NCI-H1436 treated with DMSO at 0.1 percent for 48 hours (cell line): ENCODE measurements at places on chromosomes 6 and 20.
A peak's percentile ranks its signal among the peaks of the same experiment; 100 is the strongest.

- no peak for DNase-seq
These were observed 23.6 kb downstream of the SMOC2 start for GRCh38 chr6:168464546-168464945.

DNA sequence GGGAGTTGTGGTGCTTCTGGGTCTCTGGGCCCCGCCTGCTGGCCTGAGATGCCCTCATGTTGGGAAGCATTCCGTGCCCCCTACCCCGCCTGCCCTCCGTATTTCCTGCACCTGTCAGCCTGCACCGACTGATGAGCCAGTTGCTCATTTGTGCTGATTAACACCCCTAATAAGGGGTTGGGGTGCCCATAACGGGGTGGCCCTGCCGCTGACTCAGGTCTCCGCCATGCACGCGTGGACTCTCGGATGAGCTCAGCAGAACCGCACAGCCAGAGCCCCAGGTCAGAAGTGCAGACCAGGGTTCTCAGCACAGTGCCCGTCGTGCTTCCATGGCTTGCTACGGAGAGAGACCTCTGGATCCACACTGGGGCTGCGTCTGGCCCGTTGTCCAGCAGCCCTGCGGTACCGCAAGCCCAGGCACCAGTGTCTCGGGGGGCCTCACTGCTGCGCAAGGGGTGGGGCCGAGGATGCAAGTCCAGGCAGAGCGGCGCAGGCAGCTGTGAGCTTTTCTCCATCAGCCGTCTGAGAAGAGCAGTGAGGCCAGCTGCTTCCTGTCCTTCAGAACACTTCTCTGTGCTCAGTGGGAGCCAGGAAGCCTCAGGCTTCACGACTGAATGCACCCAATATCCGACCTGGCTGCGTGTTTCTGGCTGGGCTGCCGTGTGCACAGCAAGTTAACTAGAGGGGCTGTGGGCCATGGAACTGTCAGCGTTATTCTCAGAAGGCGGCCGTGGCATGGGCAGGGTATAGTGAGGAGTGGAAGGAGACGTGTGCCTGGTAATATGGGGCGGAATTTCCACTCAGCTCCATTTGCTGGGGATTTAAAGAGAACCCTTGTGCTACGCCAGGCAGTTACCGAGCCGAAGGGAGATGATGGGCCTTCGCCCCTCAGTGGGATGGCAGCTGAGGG, 18.6 kb downstream of the MTG2 start:
- no peak for DNase-seq

DNA sequence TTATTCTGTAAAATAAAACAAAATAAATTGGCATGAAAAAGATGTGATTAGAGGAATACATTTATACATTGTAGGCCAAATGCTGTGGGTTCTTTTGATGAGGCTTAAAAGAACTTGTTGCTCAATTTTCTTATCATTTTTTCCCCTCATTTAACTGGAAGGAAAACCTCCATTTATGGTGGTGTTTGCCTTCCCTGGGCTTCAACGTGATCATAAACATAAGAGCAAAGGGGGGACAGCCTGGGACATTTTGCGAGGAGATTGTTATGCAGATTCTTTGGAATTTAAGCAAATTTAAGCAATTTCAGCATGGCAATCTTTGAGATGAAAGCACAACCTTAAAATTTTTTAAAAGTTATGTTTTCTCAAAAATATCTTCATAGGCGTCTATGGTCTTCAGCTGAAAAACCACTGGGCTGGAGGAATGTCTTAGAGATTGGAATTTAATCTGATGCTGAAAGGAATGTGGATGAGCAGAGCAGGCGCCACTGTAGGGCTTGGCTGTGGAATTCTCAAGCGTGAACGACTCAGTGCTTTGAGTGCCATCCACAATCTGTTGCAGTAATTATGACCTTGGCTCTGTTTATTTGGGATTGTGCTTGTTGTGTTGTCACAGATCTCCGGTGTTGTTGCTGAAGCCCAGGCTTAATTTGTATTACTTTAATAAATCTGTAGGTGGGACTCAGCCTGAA, 149.4 kb upstream of the MLIP start:
- DNase-seq = no peak

GRCh38 chr6:11196511-11197174, 35.8 kb downstream of the NEDD9 start:
- no peak for DNase-seq

GRCh38 chr20:24823989-24824693, 124.9 kb upstream of the CST7 start:
- DNase-seq = no peak

DNA sequence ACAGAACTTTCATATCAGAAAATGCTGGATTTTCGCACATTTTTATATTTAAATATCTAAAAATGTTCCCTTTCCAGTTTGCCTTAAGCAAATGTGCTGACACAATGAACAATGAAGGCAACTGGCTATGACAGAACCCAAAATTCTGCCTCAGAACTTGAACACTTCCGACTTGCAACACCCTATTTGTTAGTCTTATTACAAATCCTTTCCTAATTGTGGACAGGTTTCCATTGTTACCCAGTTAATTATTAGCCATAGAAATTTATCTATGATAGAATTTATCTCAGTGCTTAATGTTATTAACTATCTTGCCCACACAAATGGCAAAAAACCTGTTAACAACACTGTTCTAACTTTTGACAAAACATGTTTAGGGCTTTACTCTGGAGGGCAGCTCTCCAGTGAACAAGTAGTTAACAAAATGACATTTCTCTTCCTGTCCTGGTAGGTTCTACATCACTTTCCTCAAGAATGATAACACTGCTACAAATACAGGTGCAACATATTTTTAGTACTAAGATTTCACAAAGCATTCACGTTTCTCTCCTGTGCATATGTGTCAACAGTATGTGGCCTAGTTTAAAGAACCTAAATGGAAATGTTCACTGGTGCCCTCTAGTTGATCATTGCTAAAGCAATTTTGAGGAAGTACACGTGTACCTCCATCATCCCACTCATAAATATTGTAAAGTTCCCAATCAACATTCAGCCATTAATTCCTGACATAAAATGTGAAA, 58.4 kb downstream of the HIVEP2 start:
- DNase-seq = no peak

- DNase-seq = peak; percentile 84
These were observed 5.3 kb upstream of the IP6K3 start for GRCh38 chr6:33751771-33752645.

- no peak for DNase-seq
These were observed 284.3 kb downstream of the DHX35 start for GRCh38 chr20:39246436-39246835.

GRCh38 chr20:61725145-61725544, 340.5 kb downstream of the TAF4 start:
- DNase-seq = no peak

DNA sequence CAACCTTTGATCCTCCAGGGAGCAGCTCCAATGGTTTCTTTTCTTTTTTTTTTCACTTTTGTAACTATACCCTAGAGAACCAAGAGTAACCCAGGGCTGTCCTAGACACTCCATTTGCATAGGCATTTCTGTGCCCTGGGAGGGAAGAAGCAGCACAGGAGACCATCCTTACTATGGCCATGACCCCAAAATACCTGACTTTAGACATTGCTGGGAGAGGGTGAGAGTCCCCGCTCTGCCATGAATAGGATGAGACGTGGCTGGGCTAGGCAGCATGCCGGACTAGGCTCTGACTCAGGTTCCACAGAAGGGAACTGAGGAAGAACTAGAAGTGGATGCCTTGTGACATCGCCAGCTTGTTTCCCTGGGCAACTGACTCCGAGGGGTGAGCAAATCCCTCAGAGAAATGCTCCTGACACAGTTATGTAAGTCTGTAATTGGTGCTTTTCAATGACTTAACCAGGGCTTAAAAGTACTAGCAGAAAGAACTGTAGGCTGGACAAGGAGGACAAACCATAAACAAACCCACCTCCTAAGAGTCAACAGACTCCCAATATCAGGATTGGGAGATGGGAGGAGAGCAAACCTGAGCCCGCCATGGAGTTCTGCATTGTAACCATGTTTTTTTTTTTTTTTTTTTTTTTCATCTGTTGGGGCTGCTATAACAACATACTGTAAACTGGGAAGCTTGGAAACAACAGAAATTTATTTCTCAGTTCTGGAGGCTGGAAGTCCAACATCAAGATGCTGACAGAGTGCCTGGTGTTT, 910 bp upstream of the ADTRP start:
- no peak for DNase-seq

DNA sequence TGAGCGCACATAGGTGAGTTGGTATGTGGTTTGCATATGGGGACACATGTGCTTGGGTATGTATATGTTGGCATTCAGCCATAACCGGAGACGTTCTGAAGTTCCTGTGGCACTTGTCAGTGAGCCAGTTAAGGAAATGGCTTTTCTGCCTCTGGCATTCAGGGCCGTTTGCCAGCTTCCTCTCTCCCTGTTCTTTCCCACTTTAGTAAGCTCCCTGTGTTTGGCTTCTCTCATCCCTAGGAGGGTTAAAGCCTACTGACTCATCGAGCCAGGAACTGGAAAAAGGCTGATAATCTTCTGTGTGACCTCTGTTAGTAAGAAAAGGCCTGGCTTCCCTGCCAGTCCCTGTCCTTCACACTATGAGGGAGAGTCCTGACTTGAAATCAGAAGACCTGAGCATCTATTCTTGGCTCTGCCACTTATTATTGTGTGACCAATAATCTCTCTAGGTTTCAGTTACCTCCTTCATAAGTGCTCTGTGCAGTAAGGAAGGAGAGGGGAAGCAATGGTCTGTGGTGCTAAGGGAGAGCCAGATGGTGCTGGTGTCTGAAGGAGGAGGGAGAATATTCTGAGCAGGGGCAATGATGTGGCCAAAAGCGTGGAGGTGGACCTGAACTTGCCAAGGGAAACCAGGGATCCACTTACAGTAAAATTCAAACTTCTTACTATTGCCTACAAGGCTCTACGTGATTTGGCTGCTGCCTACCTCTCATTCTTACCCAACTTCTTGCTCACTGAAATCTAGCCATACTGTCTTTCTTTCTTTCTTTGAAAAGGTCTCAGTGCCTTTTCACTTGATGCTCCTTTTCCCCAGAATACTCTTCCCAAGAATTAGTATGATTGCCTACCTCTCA, 31.4 kb downstream of the ACSS2 start:
- no peak for DNase-seq

DNA sequence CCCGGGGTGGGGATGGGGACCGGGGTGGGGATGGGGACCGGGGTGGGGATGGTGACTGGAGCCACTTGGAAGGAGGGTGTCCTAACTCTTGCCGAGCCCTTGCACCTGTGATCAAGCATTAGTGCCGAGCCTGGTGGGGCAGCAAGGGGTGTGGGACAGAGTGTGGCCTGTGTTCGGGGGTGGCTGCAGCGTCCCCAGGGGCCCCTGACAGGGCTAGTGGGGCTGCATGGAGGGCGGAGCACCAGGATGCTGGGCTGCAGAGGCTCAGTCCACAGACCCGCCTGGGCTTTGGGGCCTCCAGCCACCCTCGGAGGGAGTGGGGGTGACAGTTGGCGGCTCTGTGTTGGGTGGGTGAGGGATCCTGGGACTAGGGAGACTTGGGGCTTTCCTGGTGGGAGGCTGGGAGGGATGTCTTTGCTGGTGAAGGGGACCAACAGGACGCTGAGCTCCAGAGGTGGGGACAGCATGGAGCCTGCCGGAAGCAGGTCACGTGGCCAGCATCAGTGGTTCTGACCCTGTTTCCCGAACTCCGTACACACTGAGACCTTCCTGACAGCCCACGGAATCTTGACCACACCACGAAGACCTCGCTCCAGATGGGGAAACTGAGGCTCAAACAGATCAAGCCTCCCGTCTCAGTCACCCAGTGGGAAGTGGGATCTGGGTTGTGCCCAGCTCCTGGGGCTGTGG, 4.6 kb downstream of the RBBP8NL start:
- no peak for DNase-seq

- peak; percentile 6 for DNase-seq
These were observed at the start of gene STMN3 for GRCh38 chr20:63653041-63653973. Gene STMN3, minus strand, starts transcription at chr20:63653424. Its CDS starts 79 bp downstream, at chr20:63653345.
